ENCODE measurements at places on chromosomes 6 and 20. TPM values are rescaled to one million over a fixed set of nuclear protein-coding genes. Genes with fewer than 3 reads are reported as not detected.

Gene SLA2
- 103 TPM for total RNA-seq

Gene GINS1
- total RNA-seq, result 25.6 TPM

Gene SEL1L2
- not detected for total RNA-seq

Gene HMGN3
- total RNA-seq, result 52.3 TPM

Gene LAMA5
- total RNA-seq, result 0.80 TPM

Gene HRH3
- total RNA-seq, result not detected

Gene PACSIN1
- 4.5 TPM for total RNA-seq

Gene GTSF1L
- not detected for total RNA-seq

Gene CCN2
- total RNA-seq, result not detected

Gene CNPY3
- total RNA-seq, result 91.4 TPM

Gene FAM217A
- total RNA-seq, result not detected

Gene MATN4
- 0.14 TPM for total RNA-seq

Gene FABP7
- total RNA-seq, result not detected

Gene BEND3
- 2.2 TPM for total RNA-seq

Gene MAPK14
- total RNA-seq, result 57.3 TPM

Gene KCNB1
- total RNA-seq, result not detected

Gene LY86
- total RNA-seq, result 5.5 TPM

Gene KCNK5
- 7.8 TPM for total RNA-seq

Gene PTPRT
- not detected for total RNA-seq

Gene FOXA2
- total RNA-seq, result not detected

Gene METTL24
- 1.4 TPM for total RNA-seq

Measured in activated naive CD8-positive, alpha-beta T cell treated with anti-CD3 and anti-CD28 coated beads, Interleukin-2, amount 10 ng/mL, durations not matched to agents 7 days and 5 days (primary cell).